ENCODE measurements at places on chromosomes 7 and 10.

DNA sequence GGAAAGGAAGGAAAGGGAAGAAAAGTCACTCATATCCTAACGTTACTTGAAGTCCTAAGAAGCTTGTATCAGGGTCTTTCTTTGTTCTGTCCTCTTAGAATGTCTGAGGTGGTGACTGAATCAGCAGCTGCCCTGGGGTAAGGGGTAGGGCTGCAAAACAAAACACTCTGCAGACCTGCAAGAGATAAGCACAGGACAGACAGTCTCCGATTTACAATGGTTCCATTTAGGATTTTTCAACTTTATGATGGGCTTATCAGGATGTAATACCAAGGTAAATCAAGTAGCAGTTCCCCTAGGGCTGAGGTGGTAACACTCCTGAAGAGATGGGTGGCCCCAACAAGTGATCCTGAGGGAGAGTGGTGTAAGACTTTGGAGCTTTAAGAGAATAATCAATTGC lies 16.5 kb downstream of the KDM7A start:
- DNase-seq, result no peak
- H3K4me1 ChIP-seq, result peaks cover 22% of the 10 kb centered on the region
- no peaks in the 10 kb centered on the region for H3K27me3 ChIP-seq
- H3K27ac ChIP-seq, result no peak overlapping the region

DNA sequence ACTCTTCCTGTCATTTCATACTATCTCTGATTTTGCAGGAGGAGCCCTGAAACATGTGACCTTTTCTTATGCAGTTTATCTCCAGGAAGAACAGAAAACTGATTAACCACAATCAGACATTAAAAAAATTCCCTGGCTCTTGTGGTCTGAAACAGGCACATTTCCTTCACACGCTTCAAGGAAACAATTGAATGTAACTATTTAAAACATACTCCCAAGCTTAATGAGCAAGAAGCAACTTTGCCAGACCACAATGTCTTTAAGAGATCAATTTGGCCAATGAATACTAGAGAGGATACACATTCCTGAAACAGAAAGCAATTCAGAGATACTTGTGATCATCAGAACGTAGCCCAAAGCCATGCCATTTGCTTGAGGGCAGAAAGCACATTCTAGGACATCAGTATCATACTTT lies 65.8 kb downstream of the PIP4K2A start:
- no peaks in the 10 kb centered on the region for H3K27me3 ChIP-seq
- DNase-seq, result no peak
- H3K36me3 ChIP-seq, result no peaks in the 10 kb centered on the region
- no peak overlapping the region for H3K4me3 ChIP-seq
- H3K27ac ChIP-seq, result no peak overlapping the region

DNA sequence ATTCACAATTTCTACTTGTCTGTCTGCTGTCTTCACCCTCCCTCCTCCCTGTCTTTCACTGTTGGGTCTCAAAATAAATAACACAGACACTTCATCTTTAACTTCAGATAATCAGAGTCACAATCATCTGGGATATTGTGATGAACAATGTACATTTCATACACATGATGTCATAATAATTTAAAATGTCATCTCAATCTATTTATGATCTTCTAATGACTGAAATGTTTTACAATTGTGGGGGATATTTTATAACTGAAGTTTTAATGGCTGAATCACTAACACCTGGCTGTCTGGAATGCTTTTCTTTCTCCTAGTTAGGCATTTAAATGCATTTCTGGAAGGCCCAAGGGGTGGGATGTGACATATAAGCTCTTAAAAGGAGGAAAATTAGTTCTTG lies 859.8 kb downstream of the LRMDA start:
- H3K27ac ChIP-seq, result no peak overlapping the region
- no peaks in the 10 kb centered on the region for H3K4me1 ChIP-seq
- H3K4me3 ChIP-seq, result no peak overlapping the region
- no peaks in the 10 kb centered on the region for H3K36me3 ChIP-seq
- H3K27me3 ChIP-seq, result no peaks in the 10 kb centered on the region

DNA sequence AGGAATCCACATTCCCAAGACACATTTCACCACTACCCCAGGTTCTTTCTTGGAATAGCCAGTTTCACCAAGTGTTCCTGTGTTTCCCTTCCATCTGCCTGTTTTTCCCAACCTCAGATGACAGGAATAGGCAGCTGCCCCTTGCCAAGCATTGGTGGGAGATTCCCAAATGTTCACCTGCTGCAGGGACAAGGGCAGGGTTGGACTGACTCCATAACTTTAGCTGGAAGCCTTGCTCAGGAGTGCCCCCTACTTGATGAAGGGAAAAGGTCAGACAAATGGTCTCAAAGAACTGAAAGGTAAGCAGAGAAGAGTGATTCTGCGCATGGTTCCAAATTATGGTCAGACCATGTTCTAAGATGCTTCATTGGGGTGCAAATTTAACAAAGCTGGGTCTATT lies 45.1 kb upstream of the LYZL1 start:
- no peaks in the 10 kb centered on the region for H3K27me3 ChIP-seq
- H3K27ac ChIP-seq, result no peak overlapping the region
- H3K4me3 ChIP-seq, result no peak overlapping the region
- no peak for DNase-seq

DNA sequence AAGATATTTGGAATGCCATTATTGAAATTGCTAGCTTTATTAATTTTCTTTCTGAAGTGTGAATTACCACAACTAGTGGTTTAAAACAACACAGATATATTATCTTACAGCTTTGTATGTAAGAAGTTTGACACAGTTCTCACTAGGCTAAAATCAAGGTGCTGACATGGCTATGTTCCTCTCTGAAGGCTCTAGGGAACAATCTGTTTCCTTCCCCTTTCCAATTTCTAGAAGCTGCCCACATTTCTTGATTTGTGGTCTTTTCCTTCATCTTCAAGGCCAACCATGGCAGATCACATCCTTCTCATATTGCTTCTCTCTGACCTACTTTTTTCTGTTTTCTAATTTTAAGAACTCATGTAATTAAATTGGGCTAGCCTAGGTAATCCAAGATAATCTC lies 43.3 kb upstream of the SLC26A3 start:
- H3K36me3 ChIP-seq, result no peaks in the 10 kb centered on the region
- H3K4me1 ChIP-seq, result no peaks in the 10 kb centered on the region
- no peak overlapping the region for H3K4me3 ChIP-seq
- H3K27me3 ChIP-seq, result no peaks in the 10 kb centered on the region
- no peak overlapping the region for H3K27ac ChIP-seq

GRCh38 chr10:118504467-118505205 lies 90.8 kb downstream of the PRLHR start:
- H3K4me3 ChIP-seq, result no peak overlapping the region
- no peaks in the 10 kb centered on the region for H3K36me3 ChIP-seq
- no peaks in the 10 kb centered on the region for H3K27me3 ChIP-seq
- DNase-seq, result no peak

GRCh38 chr10:3199488-3199887 lies 26.9 kb upstream of the PITRM1 start:
- H3K27ac ChIP-seq, result no peak overlapping the region
- no peak for DNase-seq
- no peaks in the 10 kb centered on the region for H3K36me3 ChIP-seq
- no peak overlapping the region for H3K4me3 ChIP-seq
- H3K4me1 ChIP-seq, result peaks cover 15% of the 10 kb centered on the region

GRCh38 chr10:123800289-123800688 lies 91.3 kb downstream of the CPXM2 start:
- no peaks in the 10 kb centered on the region for H3K27me3 ChIP-seq
- H3K36me3 ChIP-seq, result no peaks in the 10 kb centered on the region
- no peak for DNase-seq
- no peak overlapping the region for H3K4me3 ChIP-seq
- H3K27ac ChIP-seq, result no peak overlapping the region
- H3K4me1 ChIP-seq, result no peaks in the 10 kb centered on the region

DNA sequence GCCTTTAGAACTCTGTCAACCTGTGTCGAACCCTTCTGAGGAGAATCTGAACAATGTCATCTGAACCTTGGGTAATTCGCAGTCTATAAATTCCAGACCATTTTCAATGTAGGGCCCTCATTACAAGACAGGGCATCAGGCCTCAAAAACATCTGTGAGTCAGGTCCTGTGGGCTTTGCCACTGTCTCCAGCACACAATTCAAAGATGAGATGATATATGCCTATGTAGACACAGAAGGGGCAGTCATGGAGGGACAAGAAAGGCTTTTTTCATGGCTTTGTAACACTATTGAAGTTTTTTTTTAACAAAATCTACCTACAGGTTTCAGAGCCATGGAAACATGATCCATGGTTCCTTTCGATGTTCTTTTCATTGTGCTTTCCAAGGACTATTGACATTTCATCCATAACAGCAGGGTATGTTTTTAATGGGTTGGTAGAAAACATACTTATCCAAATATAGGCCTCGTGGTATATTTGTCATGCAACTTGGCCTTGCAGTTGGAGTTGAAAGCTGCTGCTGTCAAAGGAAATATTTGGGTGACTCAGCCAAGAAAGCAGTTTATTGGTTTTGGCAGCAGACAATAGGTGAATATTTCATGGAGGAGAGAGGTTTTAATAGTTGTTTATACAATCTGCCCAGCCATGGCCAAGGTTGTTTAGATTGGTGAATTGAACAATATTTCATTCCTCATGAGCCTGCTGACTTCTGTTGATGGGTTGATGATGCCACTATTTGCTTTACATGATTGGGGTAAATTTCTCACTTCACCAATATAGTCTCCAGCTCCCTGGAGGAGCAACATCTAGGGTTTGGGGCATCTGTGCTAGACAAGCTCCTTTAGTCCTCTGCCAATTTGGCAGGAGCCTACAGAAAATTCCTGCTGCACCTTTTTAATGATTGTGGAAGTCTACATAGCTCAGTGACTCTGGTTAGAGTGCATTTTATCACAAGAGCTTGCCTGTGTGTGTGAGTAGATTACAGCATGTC lies 158.4 kb upstream of the TMEM72 start:
- no peaks in the 10 kb centered on the region for H3K27me3 ChIP-seq
- H3K4me3 ChIP-seq, result no peak overlapping the region
- H3K4me1 ChIP-seq, result no peaks in the 10 kb centered on the region
- no peak overlapping the region for H3K27ac ChIP-seq

DNA sequence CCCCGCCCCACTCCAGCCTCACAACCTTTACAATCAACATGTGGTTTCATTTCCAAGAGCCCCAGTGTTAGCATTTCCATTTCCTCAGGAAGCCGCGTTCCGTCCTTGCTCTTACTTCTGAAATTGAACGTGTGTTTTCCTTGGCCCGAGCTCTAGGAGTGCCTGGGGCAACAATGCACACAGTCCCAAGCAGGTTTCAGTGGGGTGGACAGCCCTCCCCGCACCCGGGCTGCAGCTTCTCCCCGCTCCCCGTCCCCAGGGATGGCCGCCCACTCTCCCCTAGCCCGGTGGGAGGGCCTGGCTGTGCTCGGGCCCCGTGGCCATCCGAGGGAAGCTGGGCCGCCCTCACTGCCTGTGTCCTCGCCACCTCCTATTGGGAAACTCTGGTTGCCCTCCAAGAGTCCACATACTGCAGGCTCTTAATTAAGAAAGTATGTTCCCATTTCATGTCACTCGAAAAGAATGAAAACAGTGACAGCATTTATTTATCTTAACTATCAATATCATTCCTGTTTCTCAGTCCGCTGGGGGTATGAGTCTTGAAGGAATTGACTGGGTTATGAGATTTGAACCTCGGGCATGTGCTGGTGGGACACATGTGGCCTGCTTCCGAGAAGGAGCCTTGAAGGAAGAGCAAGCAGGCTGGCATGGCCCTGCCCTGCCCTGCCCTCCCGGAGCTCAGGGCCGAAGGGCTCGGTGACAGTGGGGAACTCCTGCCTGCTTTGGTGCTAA lies 163.8 kb downstream of the GRK5 start:
- H3K27me3 ChIP-seq, result no peaks in the 10 kb centered on the region
- peak overlapping the region; percentile 79 for H3K27ac ChIP-seq
- H3K36me3 ChIP-seq, result no peaks in the 10 kb centered on the region
- H3K4me3 ChIP-seq, result no peak overlapping the region
- peaks cover 69% of the 10 kb centered on the region for H3K4me1 ChIP-seq

- no peak overlapping the region for H3K4me3 ChIP-seq
- no peaks in the 10 kb centered on the region for H3K27me3 ChIP-seq
- H3K36me3 ChIP-seq, result no peaks in the 10 kb centered on the region
- H3K27ac ChIP-seq, result no peak overlapping the region
- H3K4me1 ChIP-seq, result no peaks in the 10 kb centered on the region
These were observed 55.9 kb upstream of the AHR start for GRCh38 chr7:17242504-17242903.

- no peak overlapping the region for H3K4me3 ChIP-seq
- H3K27ac ChIP-seq, result no peak overlapping the region
- no peaks in the 10 kb centered on the region for H3K27me3 ChIP-seq
These were observed 179.7 kb upstream of the CDCA7L start for GRCh38 chr7:22125436-22125835.

GRCh38 chr10:1576467-1577372 lies 160.6 kb downstream of the ADARB2 start:
- no peak for DNase-seq
- no peak overlapping the region for H3K27ac ChIP-seq
- no peaks in the 10 kb centered on the region for H3K4me1 ChIP-seq
- no peak overlapping the region for H3K4me3 ChIP-seq
- H3K36me3 ChIP-seq, result no peaks in the 10 kb centered on the region

GRCh38 chr7:135235841-135236240 lies 2.2 kb downstream of the STRA8 start:
- no peak overlapping the region for H3K4me3 ChIP-seq
- no peaks in the 10 kb centered on the region for H3K27me3 ChIP-seq
- no peaks in the 10 kb centered on the region for H3K36me3 ChIP-seq
- no peak overlapping the region for H3K27ac ChIP-seq
- no peaks in the 10 kb centered on the region for H3K4me1 ChIP-seq

DNA sequence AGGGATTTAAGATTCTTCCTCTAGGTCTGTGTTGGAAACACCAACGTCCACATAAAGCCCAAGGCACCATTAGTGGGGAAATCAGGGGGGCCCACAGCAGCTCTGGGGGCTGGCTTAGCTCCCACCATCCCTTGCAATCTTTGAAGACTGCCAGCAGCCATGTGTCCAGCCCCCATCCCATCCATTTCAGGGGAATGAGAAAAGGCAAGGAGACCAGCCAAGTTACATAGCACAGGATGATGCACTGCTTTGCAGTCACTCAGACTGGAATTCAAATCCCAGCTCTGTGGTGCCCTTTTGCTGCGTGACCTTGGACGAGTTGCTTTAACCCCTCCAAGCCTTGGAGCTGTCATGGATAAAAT lies 108.9 kb upstream of the ZMIZ1 start:
- no peak for DNase-seq
- no peak overlapping the region for H3K4me3 ChIP-seq
- no peak overlapping the region for H3K27ac ChIP-seq
- H3K36me3 ChIP-seq, result no peaks in the 10 kb centered on the region
- no peaks in the 10 kb centered on the region for H3K27me3 ChIP-seq

DNA sequence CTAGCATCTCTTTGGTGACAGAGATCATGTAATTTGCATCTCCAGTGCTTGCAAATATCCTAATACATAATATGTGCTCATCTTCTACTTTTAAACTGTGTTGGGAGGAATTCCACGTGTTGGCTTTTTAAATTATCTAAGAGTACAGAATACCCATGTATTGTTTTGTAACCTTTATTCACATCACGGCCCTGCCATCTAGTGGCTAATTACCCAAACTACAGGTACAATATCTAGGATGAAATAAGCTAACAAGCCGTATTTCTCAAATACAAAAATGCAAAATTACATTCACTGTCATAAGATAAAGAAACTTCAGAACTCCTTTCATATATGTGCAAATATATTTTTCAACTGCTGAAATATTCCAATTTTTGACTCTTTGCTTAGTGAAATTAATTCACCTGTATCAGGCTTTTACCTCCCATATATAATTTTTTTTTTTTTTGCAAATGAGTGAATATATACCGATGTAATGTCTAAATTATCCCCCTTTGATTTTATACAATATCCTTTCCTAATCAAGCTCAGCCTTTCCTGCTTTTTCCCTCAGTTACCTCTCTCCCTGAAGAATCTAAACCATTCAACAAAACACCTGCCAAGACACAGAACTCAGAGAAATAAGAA lies 30.3 kb upstream of the LSM8 start:
- no peaks in the 10 kb centered on the region for H3K4me1 ChIP-seq
- H3K27ac ChIP-seq, result no peak overlapping the region
- no peak overlapping the region for H3K4me3 ChIP-seq
- no peaks in the 10 kb centered on the region for H3K27me3 ChIP-seq
- DNase-seq, result no peak
